GM23338 (cell line): ENCODE measurements at places on chromosomes 7 and 10.

GRCh38 chr7:24349339-24349738 lies 65.3 kb downstream of the NPY start:
- no peak overlapping the region for H3K27ac ChIP-seq
- H3K4me1 ChIP-seq = no peaks in the 10 kb centered on the region
- H3K27me3 ChIP-seq = no peaks in the 10 kb centered on the region

- no peak overlapping the region for H3K4me3 ChIP-seq
- H3K27ac ChIP-seq = no peak overlapping the region
- peaks cover 31% of the 10 kb centered on the region for H3K4me1 ChIP-seq
- no peak for DNase-seq
- H3K36me3 ChIP-seq = no peaks in the 10 kb centered on the region
Observed at GRCh38 chr10:127148066-127148932, 48.1 kb downstream of the INSYN2A start.

- H3K36me3 ChIP-seq = no peaks in the 10 kb centered on the region
- H3K4me1 ChIP-seq = no peaks in the 10 kb centered on the region
- DNase-seq = no peak
- no peak overlapping the region for H3K27ac ChIP-seq
- no peaks in the 10 kb centered on the region for H3K27me3 ChIP-seq
Observed at GRCh38 chr7:74059681-74060588, 23.7 kb upstream of the LIMK1 start.

GRCh38 chr7:69860941-69861622 lies 262.8 kb downstream of the AUTS2 start:
- H3K27me3 ChIP-seq = no peaks in the 10 kb centered on the region
- no peak overlapping the region for H3K4me3 ChIP-seq
- H3K36me3 ChIP-seq = no peaks in the 10 kb centered on the region
- no peak for DNase-seq

DNA sequence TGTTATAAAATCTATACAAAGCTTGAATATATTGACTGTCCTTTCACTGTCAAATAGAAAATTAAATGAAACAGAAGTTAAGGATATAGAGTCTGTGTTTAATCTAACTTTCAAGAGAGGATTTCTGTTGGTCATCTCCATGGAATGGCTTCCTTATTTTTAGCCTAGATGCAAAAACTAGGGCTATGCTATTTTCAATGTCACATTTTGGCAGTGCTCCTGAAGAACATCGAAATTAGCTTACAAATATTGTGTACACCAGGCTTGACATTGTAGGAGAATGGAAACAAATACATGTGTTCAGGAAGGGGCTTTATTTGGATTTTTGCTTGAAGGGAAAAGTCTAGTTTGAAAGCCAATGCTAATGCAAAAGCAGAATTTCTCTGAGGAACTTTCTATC lies 295.4 kb downstream of the CDK14 start:
- H3K36me3 ChIP-seq = no peaks in the 10 kb centered on the region
- H3K4me1 ChIP-seq = no peaks in the 10 kb centered on the region
- DNase-seq = no peak
- H3K27me3 ChIP-seq = no peaks in the 10 kb centered on the region
- H3K27ac ChIP-seq = no peak overlapping the region

- no peak for DNase-seq
- H3K27me3 ChIP-seq = no peaks in the 10 kb centered on the region
- H3K4me3 ChIP-seq = no peak overlapping the region
Observed at GRCh38 chr7:80790877-80791276, 128.0 kb downstream of the SEMA3C start.

DNA sequence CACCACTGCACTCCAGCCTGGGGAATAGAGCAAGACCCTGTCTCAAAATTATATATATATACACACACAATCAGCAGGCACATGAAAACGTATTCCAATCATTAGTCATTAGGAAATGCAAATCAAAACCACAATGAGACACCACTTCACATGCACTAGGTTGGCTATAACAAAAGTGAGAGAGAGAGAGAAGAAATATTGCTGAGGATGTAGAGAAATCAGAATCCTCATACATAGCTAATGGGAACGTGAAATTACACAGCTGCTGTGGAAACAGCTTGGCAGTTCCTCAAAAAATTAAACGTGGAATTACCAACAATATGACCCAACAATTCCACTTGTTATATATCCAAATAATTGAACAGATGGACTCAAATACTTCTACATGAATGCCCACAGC lies 43.3 kb upstream of the CNNM1 start:
- no peaks in the 10 kb centered on the region for H3K4me1 ChIP-seq
- no peaks in the 10 kb centered on the region for H3K36me3 ChIP-seq
- no peak overlapping the region for H3K4me3 ChIP-seq
- H3K27me3 ChIP-seq = no peaks in the 10 kb centered on the region

GRCh38 chr7:107594961-107595737 lies 15.1 kb downstream of the BCAP29 start:
- no peak overlapping the region for H3K27ac ChIP-seq
- no peak overlapping the region for H3K4me3 ChIP-seq
- no peak for DNase-seq
- H3K36me3 ChIP-seq = no peaks in the 10 kb centered on the region
- no peaks in the 10 kb centered on the region for H3K27me3 ChIP-seq

GRCh38 chr10:86071758-86072157 lies 294.8 kb downstream of the GRID1 start:
- no peak overlapping the region for H3K4me3 ChIP-seq
- DNase-seq = no peak
- H3K36me3 ChIP-seq = no peaks in the 10 kb centered on the region
- H3K27ac ChIP-seq = no peak overlapping the region
- H3K27me3 ChIP-seq = no peaks in the 10 kb centered on the region
- H3K4me1 ChIP-seq = no peaks in the 10 kb centered on the region

GRCh38 chr10:48210391-48210790 lies 64.1 kb downstream of the FRMPD2 start:
- no peak overlapping the region for H3K4me3 ChIP-seq
- no peaks in the 10 kb centered on the region for H3K27me3 ChIP-seq
- H3K36me3 ChIP-seq = no peaks in the 10 kb centered on the region
- H3K27ac ChIP-seq = no peak overlapping the region

- no peaks in the 10 kb centered on the region for H3K4me1 ChIP-seq
- H3K27ac ChIP-seq = no peak overlapping the region
- no peaks in the 10 kb centered on the region for H3K27me3 ChIP-seq
- no peak for DNase-seq
Observed at GRCh38 chr7:20722941-20723340, 63.7 kb downstream of the SP8 start.

DNA sequence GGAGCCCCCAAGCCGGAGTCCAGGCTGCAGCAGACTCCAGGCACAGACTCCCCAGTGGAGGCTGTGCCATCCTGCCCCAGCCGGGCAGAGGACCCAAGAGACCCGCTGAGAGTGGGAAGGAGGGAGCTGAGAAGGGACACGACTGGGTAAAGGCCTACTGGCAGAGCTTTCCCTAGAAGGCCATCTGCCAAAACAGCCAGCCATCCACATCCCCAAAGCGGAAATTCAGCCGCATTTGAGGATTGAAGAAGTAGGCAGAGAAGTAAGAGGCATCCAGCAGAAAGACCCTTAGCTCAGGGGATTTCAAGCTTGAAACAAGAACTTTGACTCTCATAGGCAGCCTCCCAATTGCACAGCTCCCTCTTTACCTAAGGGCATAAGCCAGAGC lies 857 bp downstream of the CPXM2 start:
- peaks cover 20% of the 10 kb centered on the region for H3K4me1 ChIP-seq
- H3K27me3 ChIP-seq = peaks cover 30% of the 10 kb centered on the region
- no peaks in the 10 kb centered on the region for H3K36me3 ChIP-seq
- H3K4me3 ChIP-seq = peak overlapping the region; percentile 81
- no peak overlapping the region for H3K27ac ChIP-seq

- no peaks in the 10 kb centered on the region for H3K36me3 ChIP-seq
- DNase-seq = no peak
- H3K27ac ChIP-seq = no peak overlapping the region
- no peak overlapping the region for H3K4me3 ChIP-seq
- H3K27me3 ChIP-seq = no peaks in the 10 kb centered on the region
Observed at GRCh38 chr10:125980521-125981035, 84.2 kb downstream of the FANK1 start.

GRCh38 chr10:21238717-21239116 lies 286.8 kb downstream of the SKIDA1 start:
- DNase-seq = peak; percentile 39
- H3K36me3 ChIP-seq = no peaks in the 10 kb centered on the region
- no peak overlapping the region for H3K4me3 ChIP-seq

DNA sequence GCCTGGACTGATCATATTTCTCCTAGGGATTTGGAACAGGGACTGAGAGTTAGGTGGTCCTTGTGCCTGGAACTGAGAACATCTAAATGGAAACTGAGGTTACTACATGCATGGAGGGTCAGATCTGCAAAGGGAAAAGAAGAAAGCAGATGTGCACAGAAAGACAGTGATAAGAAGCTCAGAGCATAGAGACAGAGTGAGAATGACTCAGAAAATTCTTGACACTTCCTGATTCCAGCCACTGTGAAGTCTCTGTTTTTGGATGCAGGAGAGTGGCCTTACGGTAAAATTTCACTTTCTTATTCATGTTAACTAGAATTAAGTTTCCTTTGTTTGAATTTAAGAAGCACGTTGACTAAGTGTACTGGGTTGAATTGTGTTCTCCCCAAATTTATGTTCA lies 241.7 kb downstream of the TMEM26 start:
- no peaks in the 10 kb centered on the region for H3K4me1 ChIP-seq
- H3K36me3 ChIP-seq = no peaks in the 10 kb centered on the region
- H3K4me3 ChIP-seq = no peak overlapping the region

GRCh38 chr10:75294518-75294865 lies 58.7 kb upstream of the COMTD1 start:
- peak; percentile 31 for DNase-seq
- no peaks in the 10 kb centered on the region for H3K36me3 ChIP-seq
- no peak overlapping the region for H3K27ac ChIP-seq
- peaks cover 9% of the 10 kb centered on the region; the same call in 1 of the 2 replicates for H3K4me1 ChIP-seq
- peak overlapping the region; percentile 71 for H3K4me3 ChIP-seq
- H3K27me3 ChIP-seq = peaks cover 54% of the 10 kb centered on the region

GRCh38 chr10:90917238-90917967 lies 3.5 kb downstream of the ANKRD1 start:
- peaks cover 4% of the 10 kb centered on the region for H3K4me1 ChIP-seq
- no peak for DNase-seq
- H3K4me3 ChIP-seq = no peak overlapping the region
- peaks cover 100% of the 10 kb centered on the region for H3K27me3 ChIP-seq
- no peaks in the 10 kb centered on the region for H3K36me3 ChIP-seq

- H3K27ac ChIP-seq = no peak overlapping the region
- no peaks in the 10 kb centered on the region for H3K27me3 ChIP-seq
- H3K36me3 ChIP-seq = no peaks in the 10 kb centered on the region
- no peak overlapping the region for H3K4me3 ChIP-seq
Observed at GRCh38 chr10:14820010-14820774, 17.6 kb downstream of the CDNF start.

- no peak for DNase-seq
- no peaks in the 10 kb centered on the region for H3K36me3 ChIP-seq
- H3K4me1 ChIP-seq = no peaks in the 10 kb centered on the region
- H3K27ac ChIP-seq = no peak overlapping the region
- no peaks in the 10 kb centered on the region for H3K27me3 ChIP-seq
- no peak overlapping the region for H3K4me3 ChIP-seq
Observed at GRCh38 chr7:113100121-113100603, 13.5 kb upstream of the GPR85 start.

DNA sequence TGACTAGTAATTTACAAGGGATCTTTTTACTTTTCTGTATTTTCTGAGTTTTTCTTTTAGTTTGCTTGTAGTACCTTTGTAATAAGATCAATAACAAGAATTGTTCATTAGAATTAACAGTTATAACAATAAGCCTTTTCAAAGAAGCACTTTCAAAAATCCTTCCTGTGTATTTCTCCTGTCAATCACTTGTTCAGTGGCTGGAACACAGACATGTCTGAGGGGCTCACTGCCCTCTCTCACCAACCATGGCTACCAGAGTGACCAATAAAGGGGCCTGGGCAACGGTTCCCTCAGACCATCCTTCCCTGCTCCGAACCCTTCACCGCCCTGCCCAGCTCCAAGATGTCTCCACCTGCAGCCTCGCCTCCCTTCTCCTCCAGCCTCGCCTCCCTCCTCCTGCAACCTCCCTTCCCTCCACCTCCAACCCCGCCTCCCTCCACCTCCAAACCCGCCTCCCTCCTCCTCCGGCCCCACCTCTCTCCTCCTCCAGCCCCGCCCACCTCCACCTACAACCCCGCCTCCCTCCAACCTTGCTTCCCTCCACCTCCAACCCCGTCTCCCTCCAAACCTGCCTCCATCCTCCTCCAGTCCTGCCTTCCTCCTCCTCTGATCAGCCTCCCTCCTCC lies 353.4 kb downstream of the TNS3 start:
- H3K36me3 ChIP-seq = no peaks in the 10 kb centered on the region
- H3K4me1 ChIP-seq = no peaks in the 10 kb centered on the region
- H3K27ac ChIP-seq = no peak overlapping the region
- DNase-seq = peak; percentile 60
- no peak overlapping the region for H3K4me3 ChIP-seq

GRCh38 chr7:157910446-157910845 lies 573.6 kb downstream of the DNAJB6 start:
- H3K27me3 ChIP-seq = no peaks in the 10 kb centered on the region
- 0 out of 2 replicates have a peak, but pooled peaks cover 4% of the 10 kb centered on the region for H3K36me3 ChIP-seq
- no peak for DNase-seq
- H3K4me1 ChIP-seq = no peaks in the 10 kb centered on the region
- no peak overlapping the region for H3K27ac ChIP-seq

GRCh38 chr7:128946936-128947830 lies 9.5 kb downstream of the IRF5 start:
- no peaks in the 10 kb centered on the region for H3K4me1 ChIP-seq
- peak; percentile 69 for DNase-seq
- no peak overlapping the region for H3K4me3 ChIP-seq
- H3K27me3 ChIP-seq = no peaks in the 10 kb centered on the region
- no peak overlapping the region for H3K27ac ChIP-seq

- no peak overlapping the region for H3K27ac ChIP-seq
- no peak for DNase-seq
- H3K4me3 ChIP-seq = no peak overlapping the region
Observed at GRCh38 chr7:148714498-148714897, 15.8 kb downstream of the CUL1 start.

- no peak for DNase-seq
- no peaks in the 10 kb centered on the region for H3K27me3 ChIP-seq
- H3K4me1 ChIP-seq = no peaks in the 10 kb centered on the region
- H3K27ac ChIP-seq = no peak overlapping the region
- no peaks in the 10 kb centered on the region for H3K36me3 ChIP-seq
Observed at GRCh38 chr7:113207441-113207840, 89.1 kb upstream of the SMIM30 start.

DNA sequence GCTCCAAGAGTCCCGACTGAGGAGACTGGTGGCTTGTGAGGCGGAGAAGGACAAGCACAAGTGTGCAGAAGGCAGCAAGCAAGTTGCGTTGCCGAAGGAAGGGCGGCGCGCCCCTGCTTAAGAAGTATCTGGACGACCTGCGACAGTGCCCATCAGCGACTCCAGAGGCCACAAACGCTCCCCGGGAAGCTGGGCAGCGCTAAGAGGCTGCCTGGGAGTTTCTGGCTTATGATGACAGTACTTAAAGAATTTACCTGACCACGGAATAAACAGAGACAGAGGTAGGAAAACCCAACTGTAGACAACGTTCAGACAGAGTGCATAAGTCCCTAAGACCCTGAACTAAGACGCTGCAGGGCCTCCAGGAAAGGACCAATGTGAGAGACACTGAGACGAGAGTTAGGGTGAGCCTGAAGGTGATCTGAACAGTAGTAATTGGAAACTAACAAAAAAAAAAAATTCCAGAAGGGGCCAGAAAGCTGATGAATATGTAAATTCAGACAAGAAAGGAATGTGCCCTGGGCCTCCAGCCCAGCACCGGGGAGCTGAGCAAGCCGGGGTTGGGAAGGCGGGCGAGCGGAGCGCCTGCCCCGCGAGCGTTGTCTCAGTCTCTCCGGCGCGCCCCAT lies 1.0 kb downstream of the OSBPL3 start:
- no peaks in the 10 kb centered on the region for H3K36me3 ChIP-seq
- peaks cover 52% of the 10 kb centered on the region for H3K4me1 ChIP-seq
- H3K27me3 ChIP-seq = peaks cover 58% of the 10 kb centered on the region
- H3K27ac ChIP-seq = no peak overlapping the region
- DNase-seq = peak; percentile 92
- peak overlapping the region; percentile 80 for H3K4me3 ChIP-seq
